ENCODE measurements at places on chromosomes 11 and 22.

- DNase-seq, result no peak
These were observed 29.9 kb downstream of the KCNQ1OT1 start for GRCh38 chr11:2669634-2670469.

- no peak for DNase-seq
These were observed 7.1 kb downstream of the TIMM10 start for GRCh38 chr11:57523419-57523818.

DNA sequence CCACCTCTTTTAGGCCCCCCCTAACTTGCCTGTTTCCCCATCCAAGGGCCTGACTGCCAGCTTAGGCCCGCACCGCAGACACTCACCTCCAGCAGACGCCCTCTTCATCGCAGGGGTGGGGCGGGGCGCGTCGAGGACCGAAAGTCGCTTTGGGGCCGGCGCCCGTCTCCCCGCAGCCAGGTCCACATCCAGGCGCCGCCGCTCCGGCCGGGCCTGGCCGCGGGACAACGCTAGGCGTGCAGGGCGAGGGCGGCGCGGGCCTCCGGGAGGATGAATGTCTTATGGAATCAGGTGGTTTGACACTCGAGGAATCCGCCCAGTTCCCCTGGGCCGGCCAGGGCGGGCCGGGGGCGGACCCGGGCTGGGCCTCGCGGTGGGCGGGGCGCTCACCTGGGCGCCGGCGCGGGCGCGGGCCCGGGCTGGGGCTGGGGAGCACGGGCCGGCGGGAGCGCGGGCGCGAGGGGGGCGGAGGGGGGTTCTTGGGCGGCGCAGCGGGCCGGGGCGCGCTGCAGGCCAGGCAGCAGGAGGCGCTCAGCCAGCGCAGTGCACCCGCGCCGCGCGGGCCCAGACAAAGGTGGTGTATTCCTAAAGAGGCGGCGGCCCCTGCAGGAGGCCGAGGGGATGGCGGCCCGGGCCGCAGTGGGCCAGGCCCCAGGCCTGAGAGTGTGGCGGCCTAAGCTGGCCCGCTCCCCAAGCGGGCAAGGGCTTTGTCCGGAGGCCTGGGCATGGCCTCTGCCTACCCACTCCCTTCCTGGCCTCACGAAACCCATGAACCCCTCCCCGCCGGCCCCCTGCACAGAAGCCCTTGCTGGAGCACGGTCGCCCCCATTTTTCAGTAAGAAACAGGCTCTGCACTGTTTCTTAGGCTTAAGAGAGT, 177.6 kb downstream of the IGLL1 start:
- no peak for DNase-seq

DNA sequence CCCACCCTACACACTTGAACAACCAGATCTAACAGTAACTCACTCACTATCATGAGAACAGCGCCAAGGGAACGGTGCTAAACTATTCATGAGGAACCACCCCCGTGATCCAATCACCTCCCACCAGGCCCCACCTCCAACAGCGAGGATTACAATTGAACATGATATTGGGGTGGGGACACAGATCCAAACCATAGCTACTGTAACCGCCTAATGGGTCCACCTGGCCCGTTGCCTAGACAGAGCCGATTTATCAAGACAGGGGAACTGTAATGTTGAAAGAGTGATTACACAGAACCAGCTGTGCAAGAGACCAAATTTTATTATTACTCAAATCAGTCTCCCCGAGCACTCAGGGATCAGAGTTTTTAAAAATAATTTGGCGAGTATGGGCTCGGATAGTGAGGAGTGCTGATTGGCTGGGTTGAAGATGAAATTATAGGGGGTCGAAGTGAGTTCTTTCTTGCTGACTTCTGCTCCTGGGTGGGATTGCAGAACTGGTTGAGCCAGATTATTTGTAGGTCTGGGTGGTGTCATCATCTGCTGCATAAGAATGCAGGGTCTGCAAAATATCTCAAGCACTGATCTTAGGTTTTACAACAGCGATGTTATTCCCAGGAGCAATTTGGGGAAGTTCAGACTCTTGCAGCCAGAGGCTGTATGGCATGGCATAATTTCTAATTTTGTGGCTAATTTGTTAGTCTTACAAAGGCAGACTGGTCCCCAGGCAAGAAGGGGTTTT, 17.9 kb upstream of the ZC3H12C start:
- no peak for DNase-seq

DNA sequence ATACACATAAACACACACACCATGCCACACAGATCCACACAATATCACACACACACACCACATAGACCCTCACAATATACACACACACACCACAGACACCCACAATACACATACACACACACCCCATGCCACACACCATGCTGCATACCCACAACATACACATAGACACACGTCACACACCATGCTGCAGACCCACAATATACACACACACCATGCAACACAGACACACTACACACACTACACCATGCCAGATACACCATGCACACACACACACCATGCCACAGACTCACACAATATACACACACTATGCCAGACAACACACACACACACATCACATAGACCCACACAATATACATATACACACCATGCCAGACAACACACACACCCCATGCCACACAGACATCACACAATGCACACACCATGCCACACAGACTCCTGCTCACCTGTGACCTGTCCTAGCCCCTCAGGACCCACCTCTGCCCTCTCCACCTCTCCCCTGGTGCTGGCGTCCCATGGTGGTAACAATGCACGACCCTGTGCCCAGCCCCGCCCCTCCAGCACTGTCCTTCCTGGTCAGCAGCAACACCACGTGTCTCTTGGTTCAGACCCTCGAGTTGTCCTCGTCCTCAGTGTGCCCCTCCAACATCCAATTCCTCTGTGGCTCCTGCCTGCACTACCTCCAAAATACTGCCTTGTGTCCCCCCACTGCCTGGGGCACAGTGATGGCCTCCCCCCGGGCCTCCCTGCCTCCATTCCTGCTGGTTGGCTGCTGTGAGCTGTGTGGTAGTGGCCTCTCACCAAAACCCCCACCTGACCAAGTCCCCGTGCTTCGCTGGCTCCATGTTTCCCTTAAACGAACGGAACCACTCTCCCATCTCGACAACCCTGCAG, 23.7 kb upstream of the RFPL3 start:
- DNase-seq, result no peak

GRCh38 chr22:44389181-44389580, 76.4 kb upstream of the SHISAL1 start:
- DNase-seq, result no peak

GRCh38 chr11:70481625-70482528, 83.5 kb downstream of the CTTN start:
- no peak for DNase-seq

GRCh38 chr11:5380740-5381342, 2.8 kb upstream of the OR51M1 start:
- no peak for DNase-seq

DNA sequence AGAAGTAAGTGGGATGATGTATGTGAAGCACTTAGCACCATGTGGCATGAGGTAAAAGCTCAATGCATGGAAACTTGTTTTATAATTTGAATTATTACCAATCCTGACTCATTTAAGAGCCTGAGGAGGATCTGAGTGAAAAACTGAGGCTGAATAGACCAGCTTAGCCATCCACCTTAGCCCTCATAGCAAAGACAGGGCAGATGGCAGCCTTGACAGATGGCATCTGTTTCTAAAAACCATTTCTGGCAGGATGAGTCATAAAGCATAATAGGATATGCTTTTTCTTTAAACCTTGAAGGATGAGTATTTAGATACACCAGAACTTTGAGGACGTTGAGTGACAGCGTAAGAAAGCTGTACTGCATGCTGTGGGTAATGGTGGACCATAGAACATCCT, 61.0 kb upstream of the NAV2 start:
- no peak for DNase-seq

DNA sequence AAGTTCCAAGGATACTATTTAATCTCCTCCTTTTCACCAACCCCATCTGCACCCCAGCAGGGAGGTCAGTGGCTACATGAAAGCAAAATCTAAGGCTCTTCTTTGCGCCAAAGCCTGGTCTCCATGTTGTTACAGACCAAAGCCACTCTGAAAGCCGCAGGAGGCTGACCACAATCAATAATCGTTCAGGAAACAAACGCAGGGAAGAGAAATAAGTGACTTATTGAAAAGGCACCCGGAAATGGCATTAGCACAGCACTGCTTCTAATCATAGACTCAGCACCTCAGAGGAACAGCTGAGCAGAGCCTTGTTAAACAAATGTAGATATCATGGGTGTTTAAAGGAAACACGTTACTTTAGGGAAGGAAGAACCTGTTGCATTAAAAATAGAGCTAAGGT, 183.9 kb downstream of the KIRREL3 start:
- DNase-seq, result no peak

- no peak for DNase-seq
These were observed 9.7 kb upstream of the RCN1 start for GRCh38 chr11:32081129-32081641.

DNA sequence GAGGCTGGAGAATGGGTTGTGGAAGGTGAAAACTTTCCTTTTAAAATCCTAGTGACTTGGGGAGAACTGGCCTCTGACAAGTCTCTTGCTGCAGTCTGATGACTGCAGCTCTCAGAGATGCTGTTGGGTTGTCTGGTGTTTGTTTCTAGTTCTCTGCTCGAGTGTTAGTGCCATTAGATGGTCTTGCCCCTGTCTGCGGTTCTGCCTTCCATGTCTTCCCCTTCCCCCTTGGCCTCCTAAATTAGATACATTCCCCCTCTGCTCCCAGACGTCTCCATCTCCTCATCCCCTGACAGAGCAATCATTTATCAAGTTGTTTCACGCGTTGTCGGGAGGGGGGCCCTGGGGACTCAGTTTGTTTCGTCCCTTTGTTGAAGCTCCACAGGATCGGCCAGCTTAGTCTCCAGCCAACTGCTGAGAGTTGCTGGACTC, 67.7 kb downstream of the CECR2 start:
- DNase-seq, result no peak

DNA sequence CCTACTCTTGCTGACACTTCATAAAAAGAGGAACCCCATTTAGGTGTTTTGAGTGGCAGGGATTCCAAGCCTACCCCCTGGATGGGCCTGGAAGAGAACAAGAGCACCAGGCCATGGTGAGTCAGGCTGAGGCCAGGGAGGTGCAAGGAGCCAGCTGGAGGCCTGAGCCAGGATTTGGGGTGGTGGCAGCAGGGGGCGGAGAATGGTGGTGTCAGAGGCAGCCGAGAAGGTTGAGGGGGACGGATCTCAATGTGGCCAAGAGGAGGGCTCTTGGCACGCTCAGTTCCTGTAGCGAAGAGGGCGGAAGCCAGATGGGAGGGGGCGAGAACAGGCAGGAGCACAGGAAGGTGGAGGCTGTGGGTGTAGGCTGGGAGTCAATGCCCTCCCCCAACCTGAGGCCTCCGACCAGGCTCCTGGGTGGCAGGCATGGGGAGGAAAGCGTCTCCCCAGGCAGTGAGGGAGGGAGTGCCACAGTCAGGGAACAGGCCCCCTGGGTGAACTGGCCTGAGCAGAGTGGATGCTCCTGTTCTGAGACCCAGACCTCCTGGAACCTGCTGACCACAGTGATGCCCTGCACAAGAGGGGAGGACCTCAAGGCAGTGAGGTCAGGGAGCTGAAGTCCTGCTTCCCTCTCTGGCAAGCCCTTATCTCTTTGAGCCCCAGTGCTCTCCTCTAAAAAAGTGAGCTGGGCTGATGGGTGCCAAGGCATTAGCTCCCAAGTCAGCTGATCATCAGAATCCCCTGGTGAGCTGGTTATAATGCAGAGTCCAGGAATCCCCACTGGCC, 13.9 kb downstream of the RTN4RL2 start:
- DNase-seq, result no peak

GRCh38 chr11:66314561-66315497, 2.0 kb downstream of the CD248 start:
- DNase-seq, result no peak

DNA sequence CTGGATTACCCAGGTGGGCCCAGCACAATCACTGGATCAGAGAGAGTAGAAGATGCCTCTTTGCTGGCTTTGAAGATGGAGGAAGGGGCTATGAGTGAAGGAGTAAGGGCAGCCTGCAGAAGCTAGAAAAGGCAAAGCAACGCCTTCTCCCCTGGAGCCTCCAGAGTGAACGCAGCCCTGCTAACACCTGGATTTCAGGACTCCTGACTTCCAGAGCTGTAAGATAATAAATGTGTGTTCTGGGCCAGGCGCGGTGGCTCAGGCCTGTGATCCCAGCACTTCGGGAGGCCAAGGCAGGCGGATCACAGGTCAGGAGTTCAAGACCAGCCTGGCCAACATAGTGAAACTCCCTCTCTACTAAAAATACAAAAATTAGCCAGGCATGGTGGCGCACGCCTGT, 102.4 kb downstream of the MORC2 start:
- DNase-seq, result no peak

DNA sequence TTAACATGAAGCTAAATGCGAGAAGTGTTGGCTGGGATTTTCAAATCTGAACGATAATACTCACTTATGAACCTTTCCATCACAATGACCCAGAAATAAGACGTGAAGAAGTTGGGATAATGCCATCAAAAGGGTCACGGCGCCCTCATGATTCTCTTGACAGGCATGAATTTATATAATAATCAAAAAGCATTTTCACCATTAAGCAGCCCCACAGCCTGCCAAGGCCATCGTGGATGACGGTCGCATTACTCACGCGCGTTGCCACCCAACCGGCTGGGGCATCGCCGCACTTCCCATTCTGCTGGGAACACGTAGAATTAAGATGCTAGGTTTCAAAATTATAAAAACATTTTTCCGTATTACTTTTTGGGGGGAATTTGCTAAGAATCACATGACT, 18.9 kb upstream of the GAL start:
- no peak for DNase-seq

DNA sequence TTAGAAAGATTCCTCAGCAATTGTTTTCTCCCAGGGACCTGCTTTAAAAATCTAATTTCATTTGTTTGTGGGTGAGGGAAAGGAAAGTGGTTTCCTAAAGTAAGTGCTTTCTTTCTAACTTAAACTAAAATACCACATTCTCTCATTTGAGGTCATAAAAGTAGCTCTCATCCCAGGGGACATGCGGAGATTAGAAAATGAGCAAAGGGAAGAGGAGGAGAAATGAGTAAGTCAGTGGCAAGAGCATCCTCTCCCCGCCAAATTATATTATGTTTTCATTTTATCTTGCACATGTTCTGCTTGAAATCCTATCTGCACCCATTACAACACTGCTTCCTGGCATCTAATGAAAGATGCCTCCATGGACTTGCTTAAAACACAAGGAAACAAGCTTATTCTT, 191.4 kb downstream of the ARHGAP42 start:
- no peak for DNase-seq

DNA sequence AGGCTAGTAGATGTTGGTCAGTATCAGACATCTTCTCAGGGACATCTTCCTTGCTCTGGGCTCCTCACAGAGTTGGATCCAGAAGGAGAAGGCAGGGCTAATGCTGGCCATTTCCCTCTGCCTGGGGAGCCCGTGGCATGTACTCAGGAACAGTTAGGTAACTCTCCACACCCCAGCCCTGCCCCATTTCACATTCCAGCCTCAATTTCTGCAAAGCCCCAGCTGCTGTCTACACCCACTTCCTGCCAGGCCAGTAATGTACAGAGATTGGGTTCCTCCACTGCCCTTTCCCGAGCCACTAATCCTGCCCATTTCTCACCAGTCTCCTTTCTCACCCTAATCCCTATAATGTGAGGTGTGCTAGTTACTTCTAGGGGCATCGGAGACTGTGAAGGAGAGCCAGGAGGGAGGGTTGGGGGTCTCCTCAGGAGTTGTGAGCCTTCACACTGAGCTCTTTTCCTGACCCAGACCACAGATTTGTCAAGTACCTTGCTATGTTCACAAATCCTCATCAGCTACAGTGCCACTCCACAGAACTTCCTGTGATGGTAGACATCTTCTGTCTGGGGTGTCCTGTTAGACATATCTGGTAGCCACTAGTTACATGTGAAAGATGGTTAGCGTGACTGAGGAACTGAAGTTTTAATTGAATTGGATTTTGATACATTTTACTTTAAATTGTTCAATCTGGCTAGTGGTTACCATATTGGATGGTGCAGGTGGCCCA, 1.3 kb upstream of the SEC14L3 start:
- DNase-seq, result no peak
